ENCODE measurements at places on chromosomes 13 and 19.

DNA sequence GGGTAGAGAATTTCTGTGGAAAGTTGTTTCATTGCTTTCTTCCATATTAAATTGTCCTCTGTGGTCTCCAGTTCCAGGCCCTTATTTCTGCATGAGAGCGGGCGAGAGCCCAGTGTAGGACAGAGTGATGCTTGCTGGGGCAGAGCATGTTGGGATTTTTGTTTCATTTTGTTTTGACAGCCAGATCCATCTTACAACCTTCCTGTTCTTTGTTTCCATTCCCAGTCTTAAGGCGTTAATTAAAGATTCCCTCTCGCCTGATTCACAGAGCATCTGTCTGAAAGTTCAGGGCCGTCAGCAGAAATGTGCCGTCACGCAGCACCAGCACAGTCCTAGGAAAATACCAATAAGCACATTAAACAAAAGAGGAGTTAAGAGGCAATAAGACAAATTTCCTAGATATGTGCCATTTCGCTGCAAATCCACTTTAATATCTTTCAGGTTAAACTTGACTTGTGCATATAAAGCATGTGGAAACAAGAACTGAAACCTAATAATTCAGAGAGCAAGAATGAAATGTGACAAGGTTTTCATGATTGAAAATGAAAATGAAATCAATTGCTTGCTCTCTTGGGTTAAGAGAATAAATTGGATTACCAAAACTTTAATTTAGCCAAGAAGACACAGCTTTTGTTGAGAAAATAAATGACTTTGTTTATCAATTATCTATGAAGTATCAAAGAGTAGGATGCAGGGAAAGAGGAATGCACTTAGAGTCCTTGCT lies 210.7 kb upstream of the SLC10A2 start:
- DNase-seq = no peak

DNA sequence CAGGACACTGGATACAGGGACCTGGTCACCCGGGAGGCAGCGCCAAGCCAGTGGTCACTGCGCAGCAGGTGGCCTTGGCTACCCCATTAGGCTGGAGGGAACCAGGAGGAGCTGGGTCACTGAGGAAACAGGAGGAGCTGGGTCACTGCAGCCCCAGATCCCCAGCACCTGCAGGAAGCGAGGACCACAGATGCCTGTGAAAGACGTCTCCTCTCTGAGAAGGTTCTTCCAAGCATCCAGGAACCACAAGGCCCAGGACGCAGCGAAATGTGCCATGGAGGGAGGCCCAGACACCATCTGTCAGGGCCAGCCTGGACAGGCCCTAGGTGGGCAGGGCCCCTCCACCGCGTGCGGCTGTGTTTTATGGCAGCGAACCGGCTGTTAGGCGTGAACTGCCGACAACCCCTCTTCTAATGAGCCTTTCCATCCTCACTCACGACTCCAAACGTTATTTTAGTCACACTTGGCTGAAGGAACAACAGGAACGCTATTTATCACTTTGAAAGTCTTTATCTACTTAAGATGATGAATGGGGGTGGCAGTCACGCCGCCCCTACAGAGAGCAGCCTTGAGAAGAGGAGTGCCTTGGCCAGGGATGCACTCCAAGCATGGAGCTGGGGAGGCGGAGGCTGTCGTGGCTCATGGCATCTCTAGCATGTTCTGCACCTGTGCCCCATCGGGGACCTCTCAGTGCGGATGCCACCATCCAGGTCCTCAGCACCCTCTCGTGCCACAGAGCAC lies 53.3 kb downstream of the CEBPG start:
- DNase-seq = no peak

DNA sequence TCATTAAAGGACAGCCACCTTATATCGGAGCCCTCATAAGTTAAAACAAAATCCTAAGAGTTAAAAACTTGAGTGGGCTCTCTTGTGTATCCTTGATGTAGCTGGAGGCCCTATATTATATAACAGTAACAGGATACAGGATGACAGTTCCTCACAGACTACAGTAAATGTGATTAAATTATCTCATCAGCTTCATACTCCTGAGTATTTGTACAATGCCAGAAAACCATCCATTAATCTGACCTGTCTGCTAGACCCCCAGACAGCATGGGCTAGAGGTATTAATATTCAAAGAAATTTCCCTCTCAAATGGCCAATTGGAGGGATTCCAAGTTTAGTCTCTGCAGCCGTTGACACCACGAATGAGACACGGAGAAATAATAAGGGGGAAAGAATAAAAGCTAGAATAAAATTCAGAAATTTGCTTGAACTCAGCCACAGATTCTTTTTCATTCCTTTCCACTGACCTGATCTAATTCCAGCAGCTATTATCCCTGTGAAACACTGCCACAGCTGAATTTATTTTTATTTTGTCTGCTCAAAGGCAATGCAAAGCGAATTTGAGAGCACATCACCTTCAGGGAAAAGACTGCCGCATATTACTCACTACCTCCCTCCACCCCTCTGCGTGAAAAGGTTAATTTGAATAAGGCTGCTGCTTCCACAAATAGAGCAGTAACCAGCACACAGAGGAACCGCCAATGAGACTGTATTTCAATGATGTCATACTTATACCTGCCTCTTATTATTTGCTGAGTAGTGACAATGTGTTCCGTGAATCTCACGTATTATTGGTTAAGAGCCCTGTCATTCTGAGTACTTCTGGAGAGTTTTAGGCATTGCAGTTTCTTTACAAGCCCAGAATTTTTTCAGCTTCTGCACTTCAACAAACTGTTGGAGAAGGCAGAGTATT lies 155.9 kb upstream of the KLF12 start:
- peak; percentile 76 for DNase-seq

GRCh38 chr13:57672168-57672567 lies 40.6 kb downstream of the PCDH17 start:
- DNase-seq = no peak

GRCh38 chr19:17107546-17108452 lies 32.2 kb downstream of the MYO9B start:
- DNase-seq = peak; percentile 99

DNA sequence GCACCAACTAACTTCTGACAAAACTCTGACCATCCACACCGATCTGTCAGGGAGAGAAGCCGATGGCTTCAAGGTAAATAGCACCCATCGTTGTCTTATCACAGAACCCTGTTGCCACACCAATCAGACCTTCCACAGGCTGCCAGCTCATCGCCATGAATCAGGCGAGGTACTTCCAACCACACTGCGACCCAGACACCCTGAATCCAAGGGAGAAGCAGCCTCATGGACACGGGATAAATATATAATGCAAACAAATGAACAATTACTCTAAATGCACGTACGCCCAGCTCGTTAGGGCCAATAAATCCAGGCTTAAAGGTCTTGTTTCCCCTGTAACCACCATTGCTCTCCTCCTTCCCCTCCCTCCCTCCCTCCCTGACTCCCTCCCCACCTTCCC lies 20.8 kb downstream of the RANBP3 start:
- peak; percentile 50 for DNase-seq

DNA sequence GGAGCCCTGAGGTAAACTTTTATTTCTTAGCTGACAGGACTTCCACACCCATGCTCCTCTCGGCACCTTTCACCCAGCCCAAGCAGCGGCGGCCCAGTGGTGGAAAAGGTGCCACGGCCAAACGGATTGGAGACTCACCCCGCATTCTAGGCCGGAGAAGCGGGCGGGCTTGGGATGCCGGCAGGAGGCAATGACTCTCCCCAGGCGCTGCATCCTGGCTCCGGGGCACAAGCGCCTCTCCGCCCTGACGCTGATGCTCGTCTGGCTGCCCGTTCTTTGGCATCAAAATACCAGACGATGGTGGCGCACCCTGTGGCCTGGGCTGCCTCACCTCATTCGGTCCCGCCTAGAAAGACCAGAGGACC lies 6.7 kb upstream of the ZNF606 start:
- DNase-seq = peak; percentile 1

GRCh38 chr19:42332059-42332458 lies 6.6 kb downstream of the MEGF8 start:
- DNase-seq = no peak

GRCh38 chr19:16042533-16043085 lies 33.7 kb upstream of the TPM4 start:
- DNase-seq = peak; percentile 44
